Central memory CD8-positive, alpha-beta T cell (primary cell): ENCODE measurements at places on chromosomes 4 and X.

- DNase-seq: no peak
These were observed 31.2 kb upstream of the TMEM184C start for GRCh38 chr4:147586032-147586431.

DNA sequence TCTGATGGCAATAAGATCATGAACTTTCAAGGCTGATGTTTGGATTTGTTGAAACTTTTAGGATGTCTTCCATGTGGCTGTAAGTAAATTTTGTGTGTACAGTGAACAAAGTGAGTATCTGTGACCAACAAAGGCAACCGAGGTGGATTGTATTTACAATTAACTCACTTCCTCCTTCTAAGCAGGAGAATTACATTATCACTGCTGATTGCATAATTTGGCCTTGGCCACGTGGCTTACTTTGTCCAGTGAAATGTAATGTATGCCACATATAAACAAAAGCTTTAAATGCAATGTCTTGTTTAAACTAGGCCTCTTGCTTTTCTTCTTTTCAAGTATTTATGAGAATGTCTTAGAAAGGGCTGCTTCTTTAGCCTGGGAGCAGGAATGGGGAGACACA, 66.3 kb upstream of the MAD2L1 start:
- no peak for DNase-seq

- DNase-seq: no peak
These were observed 102.9 kb upstream of the PAQR3 start for GRCh38 chr4:79042079-79042674.

DNA sequence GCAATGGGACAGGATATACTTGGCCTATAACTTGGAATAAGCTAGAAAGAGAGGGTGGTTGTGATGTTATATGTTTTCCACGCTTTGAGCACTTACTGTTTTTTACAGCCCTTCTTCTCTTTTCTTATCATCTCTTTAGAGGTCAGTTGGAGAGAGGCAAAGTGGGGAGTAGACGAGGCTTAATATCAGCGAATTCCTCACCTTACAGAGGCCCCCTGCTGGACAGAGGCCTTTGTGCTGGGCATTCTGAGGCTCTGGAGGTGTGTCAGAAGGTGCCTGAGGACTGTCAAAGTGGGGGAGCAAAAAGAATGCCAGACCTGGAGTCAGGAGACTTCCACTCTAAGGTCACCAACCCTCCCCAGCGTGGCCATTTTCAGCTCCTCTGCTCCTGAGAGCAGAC, 42.5 kb downstream of the MAMLD1 start:
- DNase-seq: no peak

GRCh38 chr4:55321707-55322264, 24.3 kb upstream of the SRD5A3 start:
- no peak for DNase-seq

DNA sequence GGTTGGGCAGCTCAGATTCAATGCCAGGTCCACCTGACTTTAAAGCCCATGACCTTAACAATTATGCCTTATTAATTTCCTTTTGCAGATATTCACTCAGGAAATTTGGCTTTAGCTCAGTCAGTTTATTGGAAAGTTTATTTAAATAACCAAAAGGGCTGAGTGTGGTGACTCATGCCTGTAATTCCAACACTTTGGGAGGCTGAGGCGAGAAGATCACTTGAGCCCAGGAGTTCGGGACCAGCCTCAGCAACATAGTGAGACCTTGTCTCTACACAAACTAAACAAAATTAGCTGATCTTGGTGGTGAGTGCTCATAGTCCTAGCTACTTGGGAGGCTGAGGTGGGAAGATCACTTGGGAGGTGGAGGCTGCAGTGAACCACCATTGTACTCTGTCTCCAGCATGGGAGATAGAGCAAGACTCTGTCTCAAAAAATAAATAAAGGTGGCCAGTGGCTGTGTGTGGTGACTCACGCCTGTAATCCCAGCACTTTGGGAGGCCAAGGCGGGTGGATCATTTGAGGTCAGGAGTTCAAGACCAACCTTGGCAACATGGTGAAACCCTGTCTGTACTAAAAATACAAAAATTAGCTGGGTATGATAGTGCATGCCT, 43.3 kb downstream of the RHOH start:
- no peak for DNase-seq

DNA sequence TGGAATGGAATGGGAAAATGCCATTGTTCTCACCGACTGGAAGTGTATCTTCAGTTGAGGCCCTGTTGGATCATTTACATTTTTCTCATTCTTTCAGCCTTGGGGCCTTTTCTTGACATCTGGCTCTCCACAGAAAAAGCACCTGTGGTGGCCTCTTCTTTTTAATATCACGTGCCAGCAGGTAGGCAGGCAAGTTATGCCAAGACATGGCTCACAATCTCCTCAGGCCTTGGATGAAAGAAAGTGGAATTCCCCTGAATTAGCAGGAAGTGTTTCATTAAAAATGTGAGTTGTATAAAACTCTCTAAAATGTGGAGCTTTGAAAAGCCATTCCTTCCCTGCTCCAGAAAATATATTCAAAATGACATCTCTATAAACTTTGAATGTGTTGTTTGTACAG, 122.1 kb downstream of the FRAS1 start:
- no peak for DNase-seq

DNA sequence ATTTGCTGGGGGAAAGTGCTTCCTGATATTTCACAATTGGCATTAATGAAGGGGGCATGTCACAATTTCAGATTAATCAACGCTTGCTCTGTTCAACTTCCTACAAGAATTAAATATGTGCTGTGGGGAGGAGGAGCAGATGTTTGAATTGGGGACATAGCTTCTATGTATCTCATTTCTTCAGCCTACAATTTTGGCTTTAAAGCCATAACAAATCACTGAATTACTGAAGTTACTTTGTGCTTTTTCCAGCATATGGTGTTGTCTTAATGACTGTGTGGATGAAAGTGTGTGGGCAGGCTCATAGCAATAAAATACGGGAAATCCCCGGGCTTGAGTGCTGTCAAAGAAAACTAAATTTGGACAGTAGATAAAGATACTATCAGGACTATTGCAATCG, 813 bp downstream of the TLR7 start:
- DNase-seq: no peak

- DNase-seq: no peak
These were observed 7.3 kb upstream of the PRDM5 start for GRCh38 chr4:120929847-120930246.

DNA sequence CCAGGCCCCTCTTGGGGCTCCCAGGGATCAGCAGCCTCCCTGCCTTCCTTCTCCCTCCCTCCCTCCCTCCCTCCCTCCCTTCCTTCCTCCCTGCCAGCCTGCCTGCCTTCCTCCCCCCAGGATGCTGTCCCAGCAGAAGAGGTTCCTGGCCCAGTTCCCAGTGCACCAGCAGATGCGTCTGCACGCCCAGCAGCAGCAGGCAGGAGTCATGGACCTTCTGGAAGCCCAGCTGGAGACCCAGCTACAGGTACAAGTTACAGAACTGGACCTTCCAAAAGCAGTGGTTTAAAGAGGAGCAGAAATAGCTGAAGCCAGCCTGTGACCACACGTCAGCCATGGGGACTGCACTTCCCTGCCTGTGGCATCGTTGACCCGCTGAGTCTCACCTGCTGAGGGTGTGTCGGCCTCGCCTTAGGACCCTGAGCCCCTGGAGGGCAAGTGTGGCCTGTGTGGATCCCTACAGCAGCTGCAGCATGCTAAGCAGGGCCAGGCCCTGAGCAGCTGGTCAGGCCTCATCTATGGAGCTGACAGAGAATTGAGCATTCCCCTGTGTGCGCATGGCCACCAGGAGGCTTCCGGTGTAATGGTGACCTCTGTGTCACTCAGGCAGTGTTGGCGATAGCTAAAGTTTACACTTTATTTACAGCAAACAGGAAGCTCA, 84.7 kb downstream of the CRMP1 start:
- DNase-seq: no peak

- DNase-seq: no peak
These were observed 19.7 kb downstream of the ANTXR2 start for GRCh38 chr4:80053140-80053910.

- DNase-seq: no peak
These were observed 25.8 kb downstream of the TENM3 start for GRCh38 chr4:182268966-182269365.

- DNase-seq: no peak
These were observed 485.5 kb downstream of the NAF1 start for GRCh38 chr4:162681212-162681611.

- DNase-seq: no peak
These were observed 58.1 kb upstream of the GBA3 start for GRCh38 chr4:22634541-22635181.

GRCh38 chrX:7941390-7942042, 14.3 kb upstream of the PNPLA4 start:
- DNase-seq: no peak

DNA sequence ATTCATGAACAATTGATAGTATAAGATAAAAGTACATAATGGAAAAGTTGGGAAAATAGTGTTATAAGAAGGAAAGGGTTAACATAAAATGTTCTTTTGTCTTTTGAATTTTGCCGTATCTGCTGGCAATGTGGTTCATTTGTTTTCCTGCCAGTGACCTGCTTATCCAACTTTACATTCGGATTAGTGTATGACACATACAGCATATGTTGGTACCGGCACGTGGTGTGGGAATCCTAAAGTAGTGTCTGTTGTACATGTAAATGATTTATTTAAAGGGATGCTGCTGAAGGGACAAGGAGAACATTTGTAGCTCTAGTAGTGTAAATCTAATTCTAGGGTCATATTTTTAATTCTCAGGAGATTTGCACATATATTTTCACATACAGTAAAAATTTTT, 11.5 kb downstream of the RAB9A start:
- no peak for DNase-seq

DNA sequence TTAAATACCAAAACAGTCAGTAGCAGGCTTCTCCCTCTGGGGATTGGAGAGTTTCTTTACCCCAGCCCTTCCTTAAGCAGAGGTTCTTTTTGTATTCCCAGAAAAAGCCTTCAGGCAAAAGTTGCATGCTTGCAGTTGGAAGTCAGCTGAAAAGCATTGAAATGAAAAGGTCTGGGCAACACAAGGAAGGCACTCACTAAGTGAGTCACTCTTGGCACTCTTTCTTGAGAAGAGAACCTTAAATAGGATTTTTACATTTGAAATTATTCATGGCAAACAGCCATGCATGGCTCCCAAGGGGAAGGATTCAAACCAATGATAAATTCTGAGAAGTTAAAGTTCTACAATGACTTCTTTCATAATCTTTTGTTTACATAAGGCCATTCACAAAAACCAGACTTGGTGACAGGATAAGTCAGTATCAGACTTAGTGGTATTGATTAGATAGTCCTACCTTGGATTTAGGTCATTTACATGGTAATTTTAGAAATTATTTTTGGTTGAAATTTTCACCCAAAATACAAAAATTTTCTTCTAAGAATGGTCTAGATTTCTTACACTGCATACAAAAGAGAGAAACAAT, 2068.9 kb downstream of the PCDH7 start:
- DNase-seq: no peak

- DNase-seq: no peak
These were observed 1.2 kb downstream of the PRPS1 start for GRCh38 chrX:107629540-107629909.

- DNase-seq: peak; percentile 11
These were observed 125.0 kb upstream of the TBL1X start for GRCh38 chrX:9339603-9340491.

DNA sequence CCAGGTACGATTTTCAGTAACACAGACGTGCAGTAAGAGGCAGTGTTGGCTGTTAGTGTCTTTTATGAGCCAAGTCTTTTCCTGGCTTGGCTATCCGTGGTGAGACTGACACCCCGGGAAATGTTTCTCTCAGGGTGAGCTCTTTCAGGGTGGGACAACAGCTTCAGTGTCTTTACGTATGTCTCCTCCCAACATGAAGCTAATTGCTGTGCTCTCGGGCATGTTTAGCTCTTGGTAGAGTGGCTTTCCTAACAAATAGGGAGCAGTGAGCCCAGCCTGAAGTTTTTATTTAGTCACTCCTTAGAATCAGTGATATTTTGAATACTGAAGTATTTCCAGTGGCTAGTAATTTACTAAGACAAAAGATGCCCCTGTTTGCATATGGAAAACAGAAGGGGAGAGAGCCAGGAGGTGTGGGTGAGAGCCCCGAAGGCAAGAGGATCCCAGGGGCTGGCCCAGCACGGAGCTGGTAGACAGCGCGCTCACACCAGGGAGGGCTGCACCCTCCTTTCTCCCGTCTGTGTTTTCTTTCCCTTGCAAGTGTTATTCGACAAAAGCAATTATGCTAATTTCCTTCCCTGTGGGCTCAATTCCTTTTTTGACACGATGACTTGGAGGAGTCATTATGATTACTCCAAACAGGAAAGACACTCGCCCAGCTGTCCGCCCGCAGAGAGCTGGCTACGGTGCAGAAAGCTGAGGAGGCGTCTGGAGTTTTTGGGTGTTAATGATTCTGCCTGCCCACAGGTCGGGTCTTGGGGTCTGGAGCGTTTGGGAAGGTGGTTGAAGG, 47.7 kb downstream of the PDGFRA start:
- DNase-seq: no peak

- no peak for DNase-seq
These were observed at the start of gene LRAT for GRCh38 chr4:154743683-154744340. Gene LRAT (plus strand): TSS chr4:154744000. CDS start chr4:154744327, 327 bp downstream.

GRCh38 chr4:24578364-24578763, 6.0 kb downstream of the DHX15 start:
- no peak for DNase-seq

DNA sequence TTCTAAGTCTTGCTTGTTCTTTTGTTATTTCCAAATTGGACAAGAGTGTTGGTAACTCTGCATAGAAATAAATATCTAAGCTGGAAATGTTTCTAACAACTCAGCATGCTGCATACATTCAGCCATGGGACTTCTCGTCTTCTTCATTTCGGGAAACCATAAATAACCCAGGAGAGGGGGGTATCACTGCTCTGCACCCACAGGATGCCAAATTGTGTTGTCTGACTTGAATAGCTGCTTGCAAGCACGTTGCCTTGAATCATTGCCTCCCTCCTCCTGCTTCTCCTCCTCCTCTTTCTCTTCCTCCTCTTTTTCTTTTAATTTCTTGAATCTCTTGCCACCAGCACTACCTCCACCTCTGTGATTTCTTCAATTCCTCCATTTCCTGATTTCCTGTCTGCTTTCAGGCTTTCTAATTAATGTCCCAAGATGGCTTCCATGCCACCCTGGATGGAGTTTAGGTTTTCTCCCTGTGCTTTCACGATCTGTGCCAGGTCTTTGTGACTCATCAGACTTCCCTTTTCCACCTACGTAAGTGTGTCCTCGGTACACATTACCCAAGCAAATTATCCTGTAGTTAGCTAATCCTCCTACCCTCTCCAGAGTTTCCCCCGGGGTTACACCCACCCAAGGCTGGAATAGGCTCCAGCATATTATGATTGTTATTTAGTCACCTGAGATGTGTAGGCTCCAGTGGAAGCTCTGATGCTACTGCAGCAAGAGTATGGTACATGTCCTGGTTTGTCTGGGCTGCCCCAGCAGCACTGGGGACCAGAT, 122.6 kb upstream of the VCX3B start:
- DNase-seq: no peak

GRCh38 chr4:102809691-102810090, 17.7 kb downstream of the UBE2D3 start:
- no peak for DNase-seq
